Suppressor macrophage treated with lipopolysaccharide for 4 hours (primary cell): ENCODE measurements at places on chromosomes 2 and 18.

- no peak for DNase-seq
Observed at GRCh38 chr2:238573065-238573778, 146.5 kb downstream of the ASB1 start.

- peak; percentile 1 for DNase-seq
Observed at GRCh38 chr2:41413813-41414485, 633.9 kb upstream of the PKDCC start.

DNA sequence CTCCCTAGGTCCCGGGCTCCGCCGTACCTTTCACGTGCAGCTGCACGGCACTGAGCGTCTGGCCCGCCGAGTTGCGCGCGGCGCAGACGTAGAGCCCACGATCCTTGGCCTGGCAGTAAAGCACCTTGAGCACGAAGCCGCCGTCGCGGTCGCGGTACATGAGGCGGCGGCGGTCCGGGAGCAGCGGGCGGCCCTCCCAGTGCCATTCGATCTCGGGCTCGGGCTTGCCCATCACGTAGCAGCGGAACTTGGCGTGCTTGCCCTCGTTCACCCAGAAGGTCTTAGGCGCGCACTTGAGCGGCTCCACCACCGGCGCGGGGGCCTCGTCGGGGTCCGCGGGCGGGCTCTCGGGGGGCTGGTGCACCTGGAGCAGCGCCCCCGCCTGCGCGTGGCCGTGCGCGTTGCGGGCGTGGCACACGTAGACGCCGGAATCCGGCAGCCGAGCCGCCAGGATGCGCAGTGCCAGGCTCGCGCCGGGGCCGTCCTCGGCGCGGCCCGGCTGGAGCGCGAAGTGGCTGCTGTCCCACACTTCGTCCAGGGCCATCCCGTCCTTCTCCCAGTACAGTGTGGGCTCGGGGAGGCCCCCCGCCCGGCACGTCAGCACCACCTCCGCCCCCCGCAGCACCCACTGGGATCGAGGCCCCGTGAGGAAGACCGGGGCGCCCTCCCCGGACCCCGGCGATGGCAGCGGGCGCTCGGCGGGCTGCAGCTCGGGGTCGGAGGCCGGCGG, 980 bp downstream of the OBSL1 start:
- no peak for DNase-seq

GRCh38 chr18:71027531-71027930, 738.7 kb downstream of the SOCS6 start:
- no peak for DNase-seq

- DNase-seq, result no peak
Observed at GRCh38 chr2:235511187-235511661, 17.4 kb downstream of the AGAP1 start.

- DNase-seq, result no peak
Observed at GRCh38 chr2:237920673-237921072, 46.1 kb upstream of the UBE2F start.
